ENCODE measurements at places on chromosomes 1 and 21. TPM values are rescaled to one million over a fixed set of nuclear protein-coding genes. Genes with fewer than 3 reads are reported as not detected.

RNF11 gene
- total RNA-seq, result 28.1 TPM

RXFP4 gene
- total RNA-seq, result not detected

CFAP141 gene
- total RNA-seq, result not detected

TMEM201 gene
- 14.6 TPM for total RNA-seq

RGS7 gene
- total RNA-seq, result not detected

MX1 gene
- 2.5 TPM for total RNA-seq

RABIF gene
- 13.4 TPM for total RNA-seq

SLAMF6 gene
- total RNA-seq, result not detected

SMPDL3B gene
- 1.2 TPM for total RNA-seq

C1orf74 gene
- total RNA-seq, result 1.4 TPM

VAV3 gene
- 0.29 TPM for total RNA-seq

TMEM61 gene
- total RNA-seq, result 0.86 TPM

WNT3A gene
- not detected for total RNA-seq

APP gene
- 256 TPM for total RNA-seq

PEAR1 gene
- total RNA-seq, result 7.2 TPM

SPRR5 gene
- total RNA-seq, result not detected

CHIA gene
- total RNA-seq, result not detected

TBX19 gene
- 0.35 TPM for total RNA-seq

ATG4C gene
- total RNA-seq, result 3.7 TPM

ROR1 gene
- 8.4 TPM for total RNA-seq

ANGEL2 gene
- 16.3 TPM for total RNA-seq
